ENCODE measurements at places on chromosomes 2 and 18. TPM values are rescaled to one million over a fixed set of nuclear protein-coding genes. Genes with fewer than 3 reads are reported as not detected.

The SIX2 gene
- total RNA-seq, result 0.45 TPM

The TUBA3E gene
- total RNA-seq, result not detected

The SERPINB2 gene
- not detected for total RNA-seq

The POTEJ gene
- total RNA-seq, result 0.45 TPM
